Activated CD4-positive, alpha-beta T cell treated with anti-CD3 and anti-CD28 coated beads, Interleukin-2, amount 10 ng/mL, durations not matched to agents 7 days and 5 days (primary cell): ENCODE measurements at places on chromosomes 16 and 17. TPM values are rescaled to one million over a fixed set of nuclear protein-coding genes. Genes with fewer than 3 reads are reported as not detected.

Gene TERF2IP
- total RNA-seq = 69.2 TPM

- no peak for DNase-seq
- peaks cover 25% of the 10 kb centered on the region for H3K4me1 ChIP-seq
- H3K4me3 ChIP-seq = no peak overlapping the region
Observed at GRCh38 chr17:39659279-39660010, 5.7 kb upstream of the TCAP start.

DNA sequence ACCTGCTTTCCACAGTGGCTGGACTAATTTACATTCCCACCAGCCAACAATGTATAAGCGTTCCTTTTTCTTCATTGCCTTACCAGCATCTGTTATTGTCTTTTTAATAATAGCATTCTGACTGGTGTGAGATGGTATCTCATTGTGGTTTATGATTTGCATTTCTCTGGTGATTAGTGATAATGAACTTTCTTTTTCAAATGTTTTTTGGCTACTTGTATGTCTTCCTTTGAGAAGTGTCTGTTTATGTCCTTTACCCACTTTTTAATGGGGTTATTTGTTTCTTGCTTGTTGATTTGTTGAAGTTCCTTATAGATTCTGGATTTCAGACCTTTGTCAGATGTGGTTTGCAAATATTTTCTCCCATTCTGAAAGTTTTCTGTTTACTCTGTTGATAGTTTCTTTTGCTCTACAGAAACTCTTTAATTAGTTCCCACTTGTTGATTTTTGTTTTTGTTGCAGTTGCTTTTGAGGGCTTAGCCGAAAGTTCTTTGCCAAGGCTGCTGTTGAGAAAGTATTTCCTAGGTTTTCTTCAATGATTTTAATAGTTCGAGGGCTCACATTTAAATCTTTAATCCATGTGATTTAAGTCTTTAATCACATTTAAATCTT is 26.8 kb downstream of the ITGAM start:
- H3K36me3 ChIP-seq = peaks cover 22% of the 10 kb centered on the region
- no peak overlapping the region for H3K4me3 ChIP-seq
- DNase-seq = no peak
- no peak overlapping the region for H3K27ac ChIP-seq

GRCh38 chr17:68349157-68349556 is 57.9 kb downstream of the ARSG start:
- H3K36me3 ChIP-seq = peaks cover 20% of the 10 kb centered on the region
- H3K27me3 ChIP-seq = no peaks in the 10 kb centered on the region
- H3K27ac ChIP-seq = peak overlapping the region; percentile 85
- DNase-seq = peak; percentile 51
- H3K4me1 ChIP-seq = peaks cover 89% of the 10 kb centered on the region

DNA sequence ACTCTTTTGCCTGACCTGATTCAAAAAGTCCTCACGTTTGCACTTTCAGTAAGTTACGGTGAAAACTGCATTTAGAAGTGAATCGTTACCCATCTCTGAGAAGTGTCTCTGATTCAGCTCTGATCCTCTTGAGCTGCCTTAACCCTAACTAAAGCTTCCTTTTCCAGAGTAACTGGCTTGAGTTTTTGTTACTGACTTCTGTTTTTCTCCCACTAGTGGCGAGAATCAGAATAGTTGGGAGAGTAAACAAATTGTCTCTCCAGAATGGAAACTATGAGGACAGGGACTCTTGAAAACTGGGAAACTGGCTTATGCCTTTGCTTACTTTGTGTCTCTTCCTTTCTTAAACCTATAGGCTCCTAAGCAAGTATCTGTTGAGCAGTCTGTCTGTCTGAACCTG is 31.3 kb upstream of the KPNB1 start:
- peaks cover 21% of the 10 kb centered on the region for H3K4me1 ChIP-seq
- H3K36me3 ChIP-seq = peaks cover 43% of the 10 kb centered on the region

DNA sequence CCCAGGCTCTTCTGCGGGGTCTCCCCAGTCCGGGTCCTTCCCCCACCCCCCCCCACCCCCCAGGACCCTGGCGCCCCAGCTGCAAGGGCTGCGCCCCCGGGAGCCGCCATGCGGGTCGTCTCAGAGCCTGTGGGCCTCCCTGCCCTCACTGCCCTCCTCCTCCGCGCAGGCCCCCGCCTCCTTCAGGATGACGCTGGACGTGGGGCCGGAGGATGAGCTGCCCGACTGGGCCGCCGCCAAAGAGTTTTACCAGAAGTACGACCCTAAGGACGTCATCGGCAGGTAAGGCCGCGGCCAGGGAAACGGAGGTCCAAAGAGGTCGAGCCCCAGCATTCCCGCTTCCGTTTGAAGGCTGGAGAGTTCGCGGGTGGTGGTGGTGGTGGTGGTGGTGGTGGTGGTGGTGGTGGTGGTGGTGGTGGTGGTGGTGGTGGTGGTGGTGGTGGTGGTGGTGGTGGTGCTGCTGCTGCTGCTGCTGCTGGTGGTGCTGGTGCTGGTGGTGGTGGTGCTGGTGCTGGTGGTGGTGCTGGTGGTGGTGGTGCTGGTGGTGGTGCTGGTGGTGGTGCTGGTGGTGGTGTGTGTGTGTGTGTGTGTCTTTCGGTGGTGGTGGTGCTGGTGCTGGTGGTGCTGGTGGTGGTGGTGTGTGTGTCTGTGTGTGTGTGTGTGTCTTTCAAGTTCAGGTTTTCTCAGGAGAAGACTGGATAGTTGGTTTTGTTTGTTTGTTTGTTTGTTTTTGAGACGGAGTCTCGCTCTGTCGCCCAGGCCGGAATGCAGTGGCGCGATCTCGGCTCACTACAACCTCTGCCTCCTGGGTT is 615 bp downstream of the PHKG2 start:
- H3K27ac ChIP-seq = peak overlapping the region; percentile 86
- DNase-seq = peak; percentile 29
- H3K36me3 ChIP-seq = peaks cover 17% of the 10 kb centered on the region
- peak overlapping the region; percentile 90 for H3K4me3 ChIP-seq
- no peaks in the 10 kb centered on the region for H3K27me3 ChIP-seq
